ENCODE measurements at places on chromosomes 1 and 21. TPM values are rescaled to one million over a fixed set of nuclear protein-coding genes. Genes with fewer than 3 reads are reported as not detected.

NEK2 gene
- polyA plus RNA-seq: 2.3 TPM

INKA2 gene
- 2.1 TPM for polyA plus RNA-seq

ROR1 gene
- polyA plus RNA-seq: 1.7 TPM

SGIP1 gene
- polyA plus RNA-seq: 149 TPM

ERRFI1 gene
- polyA plus RNA-seq: 18.8 TPM

KRTAP25-1 gene
- polyA plus RNA-seq: not detected

ZNF697 gene
- polyA plus RNA-seq: 4.8 TPM

GPR161 gene
- 2.0 TPM for polyA plus RNA-seq

TDRD10 gene
- polyA plus RNA-seq: not detected

C1QA gene
- polyA plus RNA-seq: 1.6 TPM

PERM1 gene
- not detected for polyA plus RNA-seq

SYCP1 gene
- polyA plus RNA-seq: 8.1 TPM

DNAJC6 gene
- polyA plus RNA-seq: 92.3 TPM

CD164L2 gene
- polyA plus RNA-seq: not detected

OR14K1 gene
- not detected for polyA plus RNA-seq

KCNN3 gene
- polyA plus RNA-seq: 1.4 TPM

LCE2C gene
- polyA plus RNA-seq: not detected

ATP1A2 gene
- 60.5 TPM for polyA plus RNA-seq

LCE1C gene
- not detected for polyA plus RNA-seq

WNT3A gene
- polyA plus RNA-seq: not detected

KCNJ9 gene
- 12.2 TPM for polyA plus RNA-seq

NEGR1 gene
- 22.6 TPM for polyA plus RNA-seq

C1orf74 gene
- 6.6 TPM for polyA plus RNA-seq

C21orf58 gene
- polyA plus RNA-seq: 2.3 TPM

ASTN1 gene
- 24.0 TPM for polyA plus RNA-seq

GBP5 gene
- polyA plus RNA-seq: not detected

HCRTR1 gene
- not detected for polyA plus RNA-seq

KCNK2 gene
- 1.1 TPM for polyA plus RNA-seq

PADI2 gene
- polyA plus RNA-seq: 1.3 TPM

CDC42BPA gene
- 201 TPM for polyA plus RNA-seq

OR2AK2 gene
- not detected for polyA plus RNA-seq

LAMB3 gene
- polyA plus RNA-seq: 0.10 TPM

MAN1C1 gene
- 3.5 TPM for polyA plus RNA-seq

UTP11 gene
- 127 TPM for polyA plus RNA-seq

ENAH gene
- 2.5 TPM for polyA plus RNA-seq

TRAF3IP3 gene
- 1.3 TPM for polyA plus RNA-seq

Data from Purkinje cell (primary cell).